ENCODE measurements at places on chromosomes 7 and 10. TPM values are rescaled to one million over a fixed set of nuclear protein-coding genes. Genes with fewer than 3 reads are reported as not detected.

The SLC18A3 gene
- total RNA-seq: not detected

The MYH16 gene
- total RNA-seq: not detected

The WDFY4 gene
- total RNA-seq: 2.5 TPM

The MRLN gene
- total RNA-seq: not detected

The RAB19 gene
- not detected for total RNA-seq

The OR6B1 gene
- total RNA-seq: not detected

The WEE2 gene
- total RNA-seq: not detected

The GBX1 gene
- total RNA-seq: 2.4 TPM

The TUBAL3 gene
- total RNA-seq: not detected

GRCh38 chr7:103134836-103135554, 13.9 kb downstream of the NAPEPLD start:
- DNase-seq: no peak

GRCh38 chr7:18402488-18403183, 92.9 kb upstream of the HDAC9 start:
- no peak for DNase-seq

GRCh38 chr10:6473901-6474370, 106.1 kb downstream of the PRKCQ start:
- DNase-seq: no peak

DNA sequence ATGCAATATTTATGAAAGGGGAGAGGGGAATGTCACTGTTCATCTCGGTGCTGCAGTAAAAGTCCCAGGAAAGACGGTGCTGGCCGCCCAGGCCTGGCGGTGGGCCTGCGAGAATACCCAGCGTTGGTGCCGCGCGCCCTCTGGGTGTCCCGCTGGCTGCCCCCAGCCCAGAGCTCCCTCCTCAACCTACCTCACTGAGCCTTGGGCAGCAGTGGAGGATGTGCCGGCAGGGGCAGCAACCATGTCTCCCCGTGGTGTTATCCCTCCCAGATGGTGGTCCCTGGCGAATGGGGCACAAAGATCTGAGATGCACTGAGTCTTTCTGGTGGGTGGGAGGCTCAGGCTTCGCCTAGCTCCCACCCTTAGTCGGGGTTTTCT, 9.5 kb upstream of the TLX1 start:
- DNase-seq: no peak

DNA sequence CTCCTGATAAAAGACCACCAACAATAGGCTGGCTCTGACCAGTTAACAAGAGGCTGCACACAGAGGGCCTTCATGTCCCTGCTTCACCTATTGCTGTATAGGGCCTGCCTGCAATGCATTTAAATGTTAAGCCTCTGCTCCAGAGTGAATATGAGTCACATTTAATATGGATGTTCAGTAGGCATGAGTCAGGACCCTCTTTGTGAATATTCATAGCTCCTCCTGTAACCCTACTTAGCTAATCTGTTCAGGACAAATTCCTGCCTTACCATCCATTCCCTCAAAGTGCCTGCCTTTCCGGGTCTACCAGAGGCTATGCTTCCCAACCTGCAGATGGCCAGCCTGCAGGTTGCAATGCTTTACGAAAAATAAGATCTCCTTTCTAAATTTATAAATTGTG, 32.5 kb downstream of the ARHGAP22 start:
- DNase-seq: no peak

DNA sequence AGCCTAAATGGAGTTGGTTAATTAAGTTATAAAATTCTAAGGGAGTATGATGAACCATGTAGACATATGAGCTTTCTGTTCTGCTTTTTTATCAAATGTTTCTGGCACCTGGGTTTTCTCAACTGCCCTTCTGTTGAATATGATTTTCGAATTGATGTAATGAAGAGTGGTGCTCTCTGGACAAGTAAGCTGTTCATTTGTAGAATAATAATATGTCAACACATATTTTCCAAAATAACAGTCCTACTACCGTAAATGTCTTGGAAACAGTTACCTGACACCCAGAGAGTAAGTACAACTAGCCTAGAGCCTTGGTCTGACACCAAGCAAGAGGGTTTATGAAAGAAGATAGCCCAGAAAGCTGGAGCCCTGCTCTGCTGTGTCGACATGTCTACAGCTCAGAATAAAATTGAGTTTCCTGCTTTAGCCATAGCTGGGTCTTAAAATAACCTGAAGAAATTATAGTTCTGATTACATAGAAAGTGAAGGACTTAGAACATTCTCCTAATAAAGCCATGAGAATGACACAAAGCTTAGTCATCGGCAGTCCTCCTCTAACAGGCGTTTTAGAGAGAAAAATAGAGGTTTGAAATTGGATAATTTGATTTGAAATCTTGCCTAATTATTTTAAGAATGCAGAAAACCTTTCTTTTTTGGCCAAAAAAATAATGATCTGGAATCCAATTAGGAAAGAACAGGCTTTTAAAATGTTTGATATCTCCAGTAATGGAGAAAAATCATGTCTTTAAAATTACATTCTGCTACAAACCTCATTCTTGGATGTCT, 25.1 kb downstream of the HDAC9 start:
- no peak for DNase-seq

GRCh38 chr7:150665896-150666295, 19.6 kb upstream of the GIMAP2 start:
- DNase-seq: no peak

- DNase-seq: no peak
Observed at GRCh38 chr10:2839081-2839725, 228.1 kb upstream of the PFKP start.
